ENCODE measurements at places on chromosomes 2 and 18. TPM values are rescaled to one million over a fixed set of nuclear protein-coding genes. Genes with fewer than 3 reads are reported as not detected.

The IMP4 gene
- total RNA-seq, result 41.7 TPM

The STAT4 gene
- total RNA-seq, result 2.4 TPM

DNA sequence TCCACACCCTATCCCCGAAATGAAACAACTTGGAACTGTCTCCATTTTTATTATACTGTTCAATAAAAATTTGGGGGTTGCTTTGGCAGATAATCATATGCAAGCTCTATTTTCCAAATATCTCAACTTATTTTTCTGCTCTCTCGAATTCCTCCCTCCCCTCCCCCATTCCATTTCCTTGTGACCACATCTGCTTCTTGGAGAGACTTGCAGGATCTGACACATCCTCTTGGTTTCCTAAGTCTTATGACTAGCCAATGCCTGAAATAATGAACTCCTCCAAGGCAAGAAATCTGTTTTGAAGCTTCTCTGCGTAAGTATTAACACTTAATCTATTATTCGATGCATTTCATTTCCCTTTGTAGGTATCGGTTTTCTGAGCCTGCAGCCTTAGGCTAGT is 16.1 kb downstream of the TGIF1 start:
- H3K4me3 ChIP-seq, result peak overlapping the region; percentile 32
- H3K27me3 ChIP-seq, result no peaks in the 10 kb centered on the region
- H3K27ac ChIP-seq, result peak overlapping the region; percentile 88
- peaks cover 20% of the 10 kb centered on the region for H3K4me1 ChIP-seq
- H3K36me3 ChIP-seq, result peaks cover 15% of the 10 kb centered on the region

DNA sequence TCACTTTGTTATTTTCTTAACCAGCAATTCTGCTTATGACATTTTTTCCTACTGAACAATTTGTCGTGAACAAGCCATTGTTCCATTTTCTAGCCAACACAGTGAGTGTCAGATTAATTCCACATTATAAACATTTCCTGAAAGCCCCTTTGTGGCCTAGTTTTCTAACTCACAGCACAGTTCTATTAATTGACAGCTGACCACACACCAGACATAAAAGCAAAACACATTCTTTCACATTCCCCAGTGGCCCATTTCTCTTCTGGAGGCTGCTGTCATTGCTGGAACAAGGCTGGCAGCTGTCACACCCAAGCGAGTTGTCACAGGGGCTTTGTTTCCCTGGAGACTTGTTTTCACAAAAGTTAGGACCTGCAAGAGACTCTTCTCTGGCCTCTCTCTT is 50.7 kb downstream of the RNF152 start:
- H3K27ac ChIP-seq, result no peak overlapping the region
- H3K36me3 ChIP-seq, result peaks cover 9% of the 10 kb centered on the region
- no peak overlapping the region for H3K4me3 ChIP-seq
- DNase-seq, result no peak

- H3K4me1 ChIP-seq, result peaks cover 8% of the 10 kb centered on the region
- H3K27me3 ChIP-seq, result peaks cover 24% of the 10 kb centered on the region
- H3K36me3 ChIP-seq, result no peaks in the 10 kb centered on the region
- H3K4me3 ChIP-seq, result no peak overlapping the region
- H3K27ac ChIP-seq, result no peak overlapping the region
- DNase-seq, result no peak
These were observed 40.1 kb downstream of the DOCK10 start for GRCh38 chr2:225002039-225002655.
